ENCODE measurements at places on chromosomes 7 and 10. TPM values are rescaled to one million over a fixed set of nuclear protein-coding genes. Genes with fewer than 3 reads are reported as not detected.

- no peak for DNase-seq
Measured at GRCh38 chr7:18496341-18496700, 772 bp downstream of the HDAC9 start.

DNA sequence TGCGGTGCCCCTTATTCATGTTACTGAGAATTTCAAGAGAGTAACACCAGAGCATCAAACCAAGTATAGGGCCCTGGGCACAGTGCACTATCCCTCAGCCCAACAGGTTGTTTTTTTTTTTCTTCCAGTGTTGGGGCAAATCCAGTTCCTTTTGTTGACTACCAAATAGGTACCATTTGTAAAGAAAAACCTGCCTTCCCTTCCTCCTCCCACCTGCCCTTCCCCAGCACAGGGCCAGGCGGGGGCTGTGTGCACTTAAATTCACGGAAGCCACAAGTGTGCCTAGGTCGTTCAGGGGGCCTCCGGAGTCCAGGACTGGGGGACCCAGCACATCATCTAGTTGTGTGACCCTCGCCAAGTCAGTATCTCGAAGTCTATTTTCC lies 595 bp upstream of the SFXN4 start:
- no peak for DNase-seq

- DNase-seq: no peak
Measured at GRCh38 chr10:88617772-88618300, 31.3 kb downstream of the LIPJ start.

Gene INTS1
- 66.2 TPM for total RNA-seq

Gene HTRA1
- 413 TPM for total RNA-seq

Gene UPK3B
- total RNA-seq: 0.88 TPM

Gene SYT15B
- under 0.01 TPM for total RNA-seq

Gene ZNF804B
- not detected for total RNA-seq

Data from osteoblast (primary cell).